ENCODE measurements at places on chromosomes 13 and 19. TPM values are rescaled to one million over a fixed set of nuclear protein-coding genes. Genes with fewer than 3 reads are reported as not detected.

- no peak for DNase-seq
These were observed 17.4 kb downstream of the KLK2 start for GRCh38 chr19:50890422-50891252.

DNA sequence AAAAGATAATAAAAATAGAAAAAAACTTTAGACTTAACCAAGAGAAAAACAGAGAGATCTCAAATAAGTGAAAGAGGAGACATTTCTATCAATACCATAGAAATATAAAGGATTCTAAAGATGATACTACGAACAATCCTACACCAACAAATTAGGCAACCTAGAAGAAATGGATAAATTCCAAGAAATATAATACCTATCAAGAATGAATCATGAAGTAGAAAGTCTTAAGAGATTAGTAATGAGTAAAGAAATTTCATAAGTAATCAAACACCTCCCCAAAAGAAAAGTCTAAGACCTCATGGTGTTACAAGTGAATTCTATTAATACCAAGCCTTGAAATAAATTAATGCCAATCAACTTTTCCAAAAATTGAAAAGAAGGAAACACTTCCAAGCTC is 1584.5 kb upstream of the MIR17HG start:
- no peak for DNase-seq

DNA sequence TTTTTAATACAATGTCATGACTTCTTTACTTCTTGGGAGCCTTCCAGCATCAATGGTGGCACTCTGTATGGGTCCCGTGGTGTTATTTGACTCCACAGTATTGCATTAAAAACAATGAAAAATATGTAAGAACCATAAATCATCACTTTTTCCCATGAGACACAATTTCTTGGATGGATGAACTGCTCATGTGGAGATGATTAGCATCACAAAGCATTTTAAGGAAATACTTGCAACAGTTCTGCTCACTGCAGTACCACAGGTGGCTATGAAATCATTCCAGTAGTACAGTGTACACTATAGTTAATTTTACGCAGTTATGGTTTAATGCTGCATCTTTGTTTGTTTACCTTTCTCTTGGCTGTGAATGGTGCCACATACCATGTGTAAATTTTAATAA is 37.2 kb upstream of the C1QTNF9B start:
- DNase-seq: no peak

Gene U2AF1L4
- total RNA-seq: 24.8 TPM

- DNase-seq: no peak
These were observed 31.8 kb upstream of the HOMER3 start for GRCh38 chr19:18972851-18973250.

Gene FCGBP
- total RNA-seq: 18.3 TPM

DNA sequence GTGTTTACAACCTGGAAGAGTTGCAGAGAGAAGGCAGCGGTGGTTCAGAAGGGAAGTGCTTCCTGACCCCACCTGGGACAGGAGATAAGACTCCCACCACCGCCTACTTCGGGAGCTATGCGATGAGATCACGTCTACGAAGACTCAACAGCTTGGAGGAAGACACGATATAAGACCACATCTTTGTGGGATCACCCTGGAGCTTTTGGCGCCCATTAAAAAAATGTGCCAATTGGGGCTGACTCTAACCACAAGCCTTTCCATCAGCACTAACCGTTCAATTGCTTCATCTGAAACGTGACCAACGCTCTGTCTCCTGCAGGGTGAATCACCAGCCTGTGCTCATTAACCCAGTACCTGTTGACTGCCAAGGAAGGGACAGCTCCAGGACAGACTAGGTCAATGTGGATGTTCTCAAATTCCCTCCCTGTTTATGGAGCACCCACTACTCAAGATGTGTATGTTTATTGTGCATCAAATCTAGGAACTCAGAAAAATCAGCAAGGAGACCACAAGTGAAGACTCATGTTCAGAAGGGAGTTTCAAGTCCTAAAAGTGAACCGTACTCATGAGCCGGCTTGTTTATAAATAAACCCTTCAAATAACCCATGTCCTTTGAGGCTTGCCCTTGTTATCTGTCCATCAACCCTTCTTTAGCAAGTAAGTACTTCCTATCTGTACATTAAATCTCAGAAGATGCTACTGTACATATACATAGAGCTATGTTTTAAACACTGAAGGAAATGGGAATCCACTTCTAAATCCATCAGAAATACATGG is 67.5 kb downstream of the LATS2 start:
- DNase-seq: no peak

DNA sequence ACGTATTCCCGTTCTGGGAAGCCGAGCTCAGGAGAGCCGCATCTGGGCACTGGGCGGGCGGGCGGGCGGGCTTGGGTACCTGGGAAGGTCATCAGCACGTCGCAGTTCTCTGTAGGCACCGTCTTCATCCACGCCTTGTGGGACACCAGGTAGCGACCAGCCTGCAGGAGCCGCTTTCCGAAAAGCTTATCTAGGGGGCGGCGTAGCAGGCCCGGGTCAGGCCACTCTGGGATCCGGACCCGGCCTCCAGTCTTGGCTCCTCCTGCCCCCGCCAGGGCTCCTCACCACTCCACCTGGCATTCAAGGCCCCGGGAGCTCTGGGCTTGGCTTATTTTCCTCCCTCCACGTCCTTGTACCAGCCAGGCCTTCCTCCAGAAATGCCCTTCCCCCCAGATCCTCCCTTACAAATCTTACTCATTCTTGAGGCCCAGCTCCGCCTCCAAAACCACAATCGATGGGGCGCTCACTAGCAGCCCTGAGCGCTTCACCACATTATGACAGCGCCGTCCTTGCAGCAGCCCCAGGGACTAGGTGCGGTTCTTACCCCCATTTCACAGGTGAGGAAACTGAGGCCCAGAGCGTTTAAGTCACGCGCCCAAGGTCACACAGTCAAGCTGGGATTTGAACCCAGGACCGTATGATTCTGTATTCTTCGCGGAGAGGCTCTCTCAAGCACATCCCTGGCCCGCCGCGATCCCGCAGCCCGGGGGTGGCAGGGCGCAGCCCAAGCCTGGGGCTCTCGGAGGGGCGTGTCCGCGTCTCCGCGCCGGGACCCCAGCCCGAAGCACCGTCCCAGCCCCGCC is 843 bp downstream of the ANO8 start:
- no peak for DNase-seq

- no peak for DNase-seq
These were observed 34.8 kb upstream of the TMEM255B start for GRCh38 chr13:113724016-113724758.

GRCh38 chr13:21834521-21834920 is 163.6 kb downstream of the FGF9 start:
- no peak for DNase-seq

DNA sequence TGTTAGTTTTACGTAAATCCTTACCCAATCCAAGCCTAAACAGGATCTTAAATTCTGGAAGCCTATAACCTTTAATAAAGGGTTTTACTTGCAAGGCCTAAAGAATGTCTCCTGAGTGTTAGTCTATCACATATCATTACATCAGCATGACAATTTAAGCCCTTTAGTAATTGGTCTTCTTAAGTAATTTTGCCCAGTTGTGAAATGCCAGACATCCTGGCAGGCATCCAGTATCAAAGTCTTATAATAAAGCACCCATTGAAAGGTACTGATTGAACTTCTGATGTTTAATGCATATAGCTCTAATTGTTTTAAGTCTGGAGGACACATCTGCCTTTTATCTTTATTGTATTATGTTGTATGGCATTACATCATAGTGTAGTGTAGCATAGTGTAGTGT is 1078.9 kb downstream of the SLITRK1 start:
- no peak for DNase-seq

GRCh38 chr13:32297206-32297605 is 18.0 kb downstream of the ZAR1L start:
- no peak for DNase-seq

DNA sequence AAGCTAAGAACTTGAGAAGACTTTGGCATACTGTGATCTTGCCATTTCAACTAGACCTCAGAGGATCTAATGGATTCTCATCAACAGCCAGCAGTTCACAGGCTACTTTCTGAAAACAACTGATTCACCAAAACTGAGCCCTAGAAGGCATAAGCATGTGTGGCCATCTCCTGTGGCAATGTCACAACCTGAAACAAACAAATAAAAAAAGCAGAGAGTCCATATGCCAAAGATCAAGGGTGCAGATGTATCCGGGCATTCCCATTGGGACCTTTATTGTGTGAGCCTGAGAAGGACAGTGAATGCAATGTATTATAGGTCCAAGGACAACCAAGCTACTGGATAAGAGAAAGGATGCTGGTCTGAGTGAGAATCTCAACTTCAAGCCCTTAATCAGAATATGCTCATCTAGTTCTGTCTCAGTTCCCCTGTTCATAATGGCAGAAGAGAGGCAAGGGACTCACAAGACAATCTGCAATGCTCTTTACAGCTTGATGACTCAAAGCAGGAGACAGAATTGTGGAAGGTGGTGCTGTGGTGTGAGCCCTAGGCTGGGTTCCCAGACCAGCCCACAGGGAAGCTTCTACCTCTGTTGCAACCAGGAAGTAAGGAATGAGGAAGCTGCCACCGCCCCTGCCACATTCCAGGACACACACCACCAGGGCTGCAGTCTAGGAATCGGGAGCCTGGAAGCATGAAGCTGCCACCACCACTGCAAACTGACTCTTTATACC is 133.7 kb downstream of the RAP2A start:
- no peak for DNase-seq

Gene MAB21L1
- total RNA-seq: 0.27 TPM

Gene MCEMP1
- total RNA-seq: 0.64 TPM

GRCh38 chr19:34246340-34246739 is 8.0 kb upstream of the GARRE1 start:
- no peak for DNase-seq

Gene GPC6
- 6.2 TPM for total RNA-seq

DNA sequence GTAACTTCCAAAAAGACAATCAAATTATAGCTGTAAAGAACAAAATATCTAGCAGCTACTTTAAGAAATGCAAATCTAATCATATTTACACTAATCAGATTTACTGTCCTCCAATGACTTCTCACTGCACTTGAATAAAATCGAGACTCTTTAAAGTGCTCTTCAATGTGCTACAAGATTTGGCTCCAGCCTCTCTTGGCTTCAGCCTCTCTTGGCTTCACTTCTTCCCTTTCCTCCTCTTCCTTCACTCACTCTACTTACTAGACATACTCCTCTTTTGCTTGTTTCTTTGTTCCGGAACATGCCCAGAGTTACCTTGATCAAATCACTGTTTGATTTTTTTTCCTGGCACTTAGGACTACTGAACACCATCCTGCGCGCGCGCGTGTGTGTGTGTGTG is 495.4 kb downstream of the LMO7 start:
- DNase-seq: no peak

DNA sequence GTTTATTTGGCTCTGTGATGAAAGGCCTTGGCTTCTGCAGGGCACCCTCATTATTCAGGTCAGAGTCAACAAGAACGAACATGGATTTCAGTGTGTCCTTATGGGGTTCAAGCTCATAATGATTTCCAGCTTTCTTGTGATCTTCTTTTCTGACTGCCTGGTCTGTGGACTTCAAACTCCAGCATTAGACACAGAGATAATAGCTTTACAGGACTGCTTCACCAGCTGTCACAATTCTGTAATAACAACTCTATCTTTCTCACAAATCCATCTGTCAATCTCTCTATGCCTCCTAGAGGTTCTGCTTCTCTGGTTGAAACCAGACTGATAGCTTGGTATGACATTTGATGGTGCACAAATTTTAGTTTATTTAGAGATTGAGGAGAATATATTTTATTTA is 13.1 kb upstream of the SLITRK6 start:
- DNase-seq: no peak

Gene BRME1
- total RNA-seq: 0.44 TPM

Gene HRC
- 1,385 TPM for total RNA-seq

- DNase-seq: no peak
These were observed 151.3 kb downstream of the LMO7 start for GRCh38 chr13:75787249-75787928.

Gene SLC25A42
- total RNA-seq: 28.0 TPM

DNA sequence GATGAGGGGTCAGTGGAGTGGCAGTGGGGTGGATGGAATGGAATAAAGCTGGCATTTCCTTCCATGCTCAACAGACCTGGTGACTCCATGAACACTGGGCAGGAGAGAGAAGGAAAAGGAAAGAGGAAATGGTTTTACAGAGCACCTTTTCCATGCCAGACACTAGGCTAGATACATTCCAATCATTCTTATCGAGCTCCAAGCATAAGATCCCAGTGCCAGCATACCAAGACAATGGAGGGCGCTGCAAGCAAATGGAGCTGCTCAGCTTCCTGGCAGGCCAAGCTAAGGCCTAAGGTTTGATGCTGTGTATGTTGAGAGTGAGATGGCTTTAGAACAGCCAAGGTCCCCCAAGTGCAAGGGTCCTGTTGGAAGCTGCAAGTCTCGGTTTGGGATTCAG is 113.2 kb downstream of the HSPH1 start:
- DNase-seq: no peak

DNA sequence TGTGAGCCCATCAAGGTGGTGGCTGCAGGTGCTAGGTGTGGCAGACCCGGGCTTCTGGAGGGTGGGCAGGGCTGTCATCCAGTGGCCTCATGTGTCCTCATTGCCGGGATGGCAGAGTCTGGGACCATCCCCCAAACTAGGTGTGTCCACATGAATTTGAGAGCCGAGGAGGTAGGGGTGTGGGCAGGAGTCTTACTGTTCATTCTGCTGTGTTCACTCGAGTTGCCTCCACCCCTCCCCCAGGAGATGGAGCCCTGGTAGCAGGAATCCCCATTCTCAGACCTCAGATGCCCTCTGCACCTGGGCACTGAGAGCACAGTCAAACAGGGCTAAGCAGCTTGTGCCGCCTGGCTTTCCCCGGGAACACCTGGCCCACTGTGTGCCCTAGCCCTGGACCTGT is 22.4 kb downstream of the NAXD start:
- no peak for DNase-seq

Gene SIAH3
- not detected for total RNA-seq

Gene KLF1
- total RNA-seq: not detected

DNA sequence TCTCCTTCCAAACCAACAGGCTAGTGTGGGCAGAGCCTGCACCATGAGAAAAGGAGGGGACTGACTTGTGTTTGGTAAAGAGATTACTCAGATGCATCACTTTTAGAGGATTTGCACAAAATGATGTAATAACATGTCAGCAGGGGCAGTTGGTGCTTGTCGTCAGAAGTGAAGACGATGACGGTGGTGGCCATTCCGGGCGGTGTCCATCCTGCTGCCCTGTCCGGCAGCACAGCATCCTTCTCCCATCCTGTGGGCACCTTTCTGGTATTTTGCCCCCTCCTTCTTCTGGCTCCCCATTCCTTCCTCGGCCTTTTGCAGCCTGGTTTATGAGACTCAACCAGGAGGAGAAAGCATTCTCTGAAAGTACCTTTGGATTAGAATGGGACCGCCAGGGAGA is 160.1 kb downstream of the TEX29 start:
- DNase-seq: no peak

Gene SIGLECL1
- not detected for total RNA-seq

DNA sequence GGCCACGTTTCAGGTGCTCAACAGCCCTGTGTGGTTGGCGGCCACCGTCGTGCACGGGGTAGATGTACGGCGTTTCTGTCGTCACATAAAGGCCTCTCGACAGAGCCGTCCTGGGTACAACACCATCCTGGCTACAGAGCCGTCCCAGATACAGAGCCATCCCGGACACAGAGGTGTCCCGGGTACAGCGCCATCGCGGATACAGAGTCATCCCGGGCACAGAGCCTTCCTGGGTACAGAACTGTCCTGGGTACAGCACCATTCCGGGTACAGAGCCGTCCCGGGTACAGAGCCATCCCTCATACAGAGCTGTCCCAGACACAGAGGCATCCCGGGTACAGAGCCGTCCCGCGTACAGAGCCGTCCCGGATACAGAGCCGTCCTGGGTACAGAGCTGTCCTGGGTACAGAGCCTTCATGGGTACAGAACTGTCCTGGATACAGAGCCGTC is 222.7 kb upstream of the SOX1 start:
- no peak for DNase-seq

- DNase-seq: no peak
These were observed 18.7 kb downstream of the GPR180 start for GRCh38 chr13:94620286-94620896.

Gene ONECUT3
- total RNA-seq: not detected
